ENCODE measurements at places on chromosomes 2 and 18.
A peak's percentile ranks its signal among the peaks of the same experiment; 100 is the strongest.

DNA sequence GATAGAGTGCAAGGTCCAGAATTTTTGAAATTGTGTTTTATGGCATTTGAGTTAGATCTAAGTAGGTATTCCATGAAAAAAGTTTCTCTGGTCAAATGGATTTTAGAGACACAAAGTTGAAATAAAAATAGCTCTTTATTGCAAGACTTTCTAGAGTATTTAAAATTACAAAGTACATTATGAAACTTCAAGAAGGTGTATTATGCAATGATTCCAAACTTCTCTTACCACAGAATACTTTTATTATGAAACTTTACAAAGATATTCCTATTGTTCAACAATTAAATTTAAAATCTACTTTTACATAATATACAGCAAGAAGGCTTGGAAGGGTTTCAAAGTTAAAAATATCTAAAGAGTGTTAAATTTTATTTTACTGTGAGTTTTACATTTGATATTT is 65.9 kb downstream of the CALCRL start:
- DNase-seq: no peak

DNA sequence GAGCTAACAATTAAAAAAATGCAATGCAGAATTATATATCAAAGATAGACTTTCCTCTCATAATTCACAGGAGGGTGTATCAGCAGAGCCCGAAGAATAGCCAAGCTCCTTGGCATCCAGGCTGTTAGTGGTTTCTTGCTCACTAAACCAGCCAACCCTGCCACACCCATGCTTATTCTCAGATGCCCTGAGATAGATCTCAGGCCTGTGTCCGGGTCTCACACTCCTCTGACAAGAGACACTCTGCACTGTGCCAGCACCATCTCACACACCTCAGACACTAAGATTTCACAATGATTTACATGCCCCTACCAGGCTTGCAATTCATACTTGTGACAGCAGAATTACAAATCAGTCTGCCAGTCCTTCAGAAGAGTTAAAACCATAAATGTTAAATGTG is 64.5 kb downstream of the OSBPL1A start:
- no peak for DNase-seq

DNA sequence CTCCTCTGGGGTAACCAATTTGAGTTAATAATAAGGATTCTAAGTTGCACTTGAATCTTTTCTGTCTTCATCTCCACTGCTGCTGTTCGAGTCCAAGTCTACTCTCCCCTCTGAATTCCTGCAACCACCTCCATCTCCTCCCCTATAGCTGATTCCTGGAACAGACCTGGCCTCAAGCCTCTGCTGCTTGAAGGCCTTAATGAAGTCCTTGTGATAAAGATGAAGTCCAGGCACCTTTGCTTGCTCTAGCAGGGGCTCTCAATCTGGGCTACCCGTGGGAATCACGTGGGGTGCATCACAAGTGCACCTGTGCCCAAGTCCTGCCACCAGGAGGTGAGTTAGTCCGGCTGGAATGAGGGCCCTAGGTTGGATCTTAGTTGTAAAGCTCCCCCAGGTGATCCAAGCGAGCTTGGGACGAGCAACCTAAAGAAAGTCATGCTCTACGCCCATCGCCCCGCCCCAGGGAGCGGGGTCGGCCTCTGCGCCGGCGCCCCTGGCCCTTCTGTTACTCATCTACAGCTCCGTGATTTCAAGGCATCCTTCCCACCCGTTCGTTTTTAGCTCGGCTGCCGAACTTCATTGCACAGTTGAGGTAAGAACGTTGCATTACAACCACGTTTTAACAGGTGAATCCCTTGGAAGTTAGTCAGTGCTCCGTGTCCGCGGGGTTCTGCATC is 905 bp upstream of the IAH1 start:
- peak; percentile 23 for DNase-seq

- no peak for DNase-seq
Measured at GRCh38 chr2:12107939-12108338, 361.5 kb downstream of the LPIN1 start.

DNA sequence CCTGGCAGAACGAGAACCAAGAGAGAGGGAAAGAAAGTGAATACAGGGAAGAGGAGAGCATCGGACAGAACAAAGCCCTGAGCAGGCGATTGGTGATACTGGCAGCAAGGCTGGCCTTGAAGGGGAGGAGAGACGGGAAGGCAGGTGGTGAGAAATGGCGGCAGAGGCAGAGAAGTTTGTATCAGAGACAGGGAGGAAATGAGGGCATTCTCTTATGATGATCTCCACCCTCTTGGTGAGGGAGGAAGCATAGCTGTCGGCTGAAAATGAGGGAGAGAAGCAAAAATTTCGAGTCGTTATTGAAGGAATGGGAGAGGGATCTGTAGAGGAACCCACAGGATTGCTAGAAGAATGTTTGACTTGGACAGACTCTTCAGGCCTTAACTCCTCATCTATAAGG is 80.6 kb downstream of the CLIP4 start:
- no peak for DNase-seq

- DNase-seq: no peak
Measured at GRCh38 chr2:233453916-233454315, 99.6 kb downstream of the DGKD start.

- peak; percentile 32 for DNase-seq
Measured at GRCh38 chr18:22466608-22467395, 49.1 kb upstream of the CTAGE1 start.

GRCh38 chr2:181972431-181973170 is 13.1 kb upstream of the PPP1R1C start:
- DNase-seq: no peak

DNA sequence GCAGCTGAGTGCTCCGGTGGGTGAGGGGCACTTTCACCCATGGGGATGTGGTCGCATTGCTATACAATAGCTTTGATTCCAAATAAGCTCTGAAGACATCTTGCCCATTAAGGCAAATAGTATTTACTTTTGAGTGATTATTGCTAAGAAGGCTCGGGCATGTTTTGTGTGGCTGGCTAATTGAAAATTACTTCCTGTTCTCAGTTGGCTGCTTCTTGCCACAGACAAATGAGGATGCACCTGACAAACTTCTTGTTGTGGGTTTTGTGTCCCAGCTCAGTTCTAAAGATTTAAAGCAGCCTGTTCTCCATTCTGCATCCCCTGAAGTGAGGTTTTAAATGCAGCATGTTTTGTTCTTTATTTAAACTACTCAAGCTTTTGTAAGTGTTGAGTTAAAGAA is 88.3 kb downstream of the KCNS3 start:
- DNase-seq: no peak

DNA sequence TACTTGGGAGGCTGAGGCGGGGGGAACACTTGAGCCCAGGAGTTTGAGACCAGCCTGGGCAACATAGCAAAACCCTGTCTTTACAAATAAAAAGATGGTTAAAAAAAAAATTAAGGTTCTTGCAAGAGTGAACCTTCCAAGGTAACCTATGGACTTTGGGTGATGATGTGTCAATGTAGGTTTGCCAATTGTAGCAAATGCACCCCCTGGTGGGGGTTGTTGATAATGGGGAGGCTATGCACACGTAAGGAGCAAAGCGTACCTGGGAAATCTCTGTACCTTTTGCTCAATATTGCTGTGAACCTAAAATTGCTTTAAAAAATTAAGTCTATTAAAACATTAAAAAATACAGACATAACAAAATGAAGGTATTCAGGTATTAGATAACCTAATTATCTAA is 70.4 kb downstream of the CWC22 start:
- DNase-seq: peak; percentile 2

DNA sequence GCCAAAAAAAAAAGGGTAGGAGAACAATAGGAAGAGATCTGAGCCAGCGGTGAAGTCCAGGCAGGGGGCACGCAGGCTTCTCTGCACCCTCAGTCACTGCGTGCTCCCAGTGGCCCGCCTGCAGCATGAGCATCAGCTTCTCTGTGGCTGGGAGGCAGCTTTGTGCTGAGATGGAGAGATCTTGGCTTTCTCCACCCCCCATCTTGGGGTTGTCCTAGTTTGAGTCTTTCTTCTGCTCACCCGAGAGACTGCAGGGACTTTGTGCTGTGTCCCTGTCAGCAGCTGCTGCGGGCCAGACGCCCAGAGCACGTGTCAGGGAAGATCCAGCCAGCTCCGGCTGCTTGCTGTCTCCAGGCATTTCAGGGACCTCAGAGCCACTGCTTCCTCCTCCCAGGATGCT is 20.3 kb downstream of the TRAPPC12 start:
- no peak for DNase-seq

- DNase-seq: no peak
Measured at GRCh38 chr2:210230518-210230917, 5.3 kb upstream of the ACADL start.

DNA sequence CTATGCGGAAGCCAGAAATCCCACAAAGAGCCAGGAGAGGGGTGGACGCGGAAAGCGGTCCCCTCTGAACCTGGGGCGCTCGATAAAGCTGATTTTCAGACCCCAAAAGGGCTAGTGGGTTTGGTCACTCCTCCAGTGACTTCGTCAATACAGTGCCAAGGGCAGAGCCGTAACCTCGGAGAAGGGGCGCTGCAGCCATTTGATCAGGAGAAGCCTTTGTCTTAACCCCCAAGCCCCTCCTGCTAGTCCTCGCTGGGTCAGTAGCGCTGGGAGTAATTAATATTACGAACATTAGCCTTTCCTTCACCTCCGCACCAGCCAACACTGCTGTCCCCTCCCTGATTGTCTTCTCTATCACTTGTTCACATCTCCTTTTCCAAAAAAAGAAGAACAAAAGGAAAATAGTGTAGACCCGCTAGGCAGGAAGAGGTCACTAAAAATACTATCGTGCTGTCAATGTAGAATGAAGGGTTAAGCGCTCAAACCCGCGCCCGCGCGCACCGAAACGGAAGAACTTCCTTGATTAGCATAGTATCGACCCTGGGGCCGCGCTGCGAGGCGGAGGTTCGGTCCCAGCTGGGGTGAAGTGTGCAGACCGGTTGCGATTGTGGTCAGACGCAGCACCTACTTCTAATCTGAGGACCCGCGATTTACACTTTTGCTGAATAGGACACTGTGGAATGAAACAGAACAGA is 63.2 kb upstream of the MAPRE2 start:
- DNase-seq: no peak

DNA sequence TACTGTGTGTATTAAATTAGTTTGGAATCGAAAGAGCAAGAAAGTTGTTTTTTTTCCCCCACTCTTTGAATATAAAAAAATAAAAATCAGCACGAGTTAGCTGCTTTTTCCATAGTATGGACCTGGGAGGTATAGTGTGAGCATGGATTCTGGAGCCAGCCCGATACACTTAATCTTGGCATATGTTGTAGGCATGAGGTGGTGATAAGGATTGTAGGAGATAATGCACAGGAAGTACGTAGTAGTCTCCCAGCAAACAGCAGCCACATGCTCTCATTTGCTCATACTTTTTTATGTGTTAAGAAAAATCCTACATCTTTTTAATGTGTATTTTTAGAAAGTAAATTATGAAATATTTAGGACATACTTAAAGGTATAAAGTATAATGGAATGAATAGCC is 2.1 kb upstream of the DNAJC27 start:
- DNase-seq: no peak

DNA sequence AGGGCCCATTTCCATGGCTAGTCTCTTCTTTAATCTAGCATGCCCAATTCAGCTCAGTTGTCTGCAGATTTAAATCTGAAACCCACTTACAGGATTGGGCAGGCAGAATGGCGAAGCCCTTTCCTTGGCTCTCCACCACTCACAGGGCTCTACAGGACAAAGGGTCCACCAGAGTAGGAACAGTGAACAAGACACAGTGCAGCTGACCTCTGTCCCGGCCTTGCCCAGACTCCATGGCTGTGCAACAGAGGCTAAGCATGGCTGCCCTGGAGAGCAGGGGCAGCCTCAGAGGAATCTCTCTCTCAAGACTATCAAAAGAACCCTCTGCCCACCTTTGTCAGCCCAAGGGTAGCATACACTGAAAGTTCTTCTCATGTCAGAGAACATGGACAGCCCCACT is 9.7 kb upstream of the ATP6V1B1 start:
- DNase-seq: no peak
